Progenitor cell of endocrine pancreas (in vitro differentiated cells): ENCODE measurements at places on chromosomes 4 and X.

DNA sequence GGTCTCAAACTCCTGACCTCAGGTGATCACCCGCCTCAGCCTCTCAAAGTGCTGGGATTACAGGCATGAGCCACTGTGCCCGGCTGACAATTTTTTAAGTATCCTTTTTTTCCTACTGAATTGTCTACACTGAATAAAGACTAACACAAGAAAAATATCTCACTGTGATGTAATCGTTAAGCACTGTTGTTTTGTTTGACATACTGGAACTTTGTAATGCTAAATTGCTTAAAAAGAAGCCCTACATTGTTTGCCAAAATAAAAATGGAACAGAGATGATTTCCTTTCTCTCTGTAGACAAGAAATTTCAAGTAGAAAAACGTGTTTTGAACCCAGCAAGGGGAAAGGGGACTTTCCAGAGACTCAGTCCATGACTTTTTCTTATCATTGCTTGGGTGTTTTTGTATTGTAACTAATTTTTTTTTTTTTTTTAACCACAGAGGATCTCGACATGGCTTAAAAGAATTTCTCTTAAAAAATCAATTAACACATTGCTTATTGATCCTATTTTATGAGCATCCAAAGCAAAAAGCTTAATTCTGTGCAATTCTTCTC, 74.9 kb downstream of the TMEM156 start:
- no peak for DNase-seq

DNA sequence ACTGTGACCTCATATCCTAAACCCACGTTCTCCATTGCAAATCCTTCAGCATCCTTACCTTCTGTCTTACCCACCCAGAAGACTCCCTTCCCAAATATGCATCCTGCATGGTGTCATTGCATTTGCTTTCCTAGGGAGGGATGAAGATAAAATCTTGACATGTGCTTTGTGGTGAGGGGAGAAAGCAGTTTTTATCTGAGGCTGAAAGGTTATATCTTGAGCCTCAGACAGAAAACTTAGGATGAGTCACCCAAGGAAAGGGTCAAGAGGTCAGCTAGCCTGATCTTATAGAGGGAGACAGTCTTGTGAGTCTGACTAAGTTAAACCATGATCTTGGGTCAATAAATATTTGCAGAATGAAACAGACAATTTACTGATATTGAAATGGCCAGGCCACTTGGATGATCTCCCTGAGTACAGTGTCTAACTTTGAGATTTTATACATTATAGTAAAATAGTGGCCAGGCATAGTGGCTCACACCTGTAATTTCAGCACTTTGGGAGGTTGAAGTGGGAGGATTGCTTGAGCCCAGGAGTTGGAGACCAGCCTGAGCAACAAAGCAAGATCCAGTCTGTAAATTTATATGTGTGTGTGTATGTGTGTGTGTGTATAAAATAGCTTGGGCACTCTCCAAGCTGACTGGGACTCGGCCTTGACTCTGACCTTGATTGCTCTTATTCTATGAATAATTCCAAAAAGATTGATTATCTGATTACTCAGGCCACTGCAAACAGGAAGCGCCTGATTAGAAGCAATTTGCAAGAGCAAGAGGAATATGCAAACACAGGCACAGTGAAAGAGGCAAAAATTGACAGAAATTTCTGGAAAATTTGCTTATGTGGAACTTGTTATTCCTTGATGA, 15.4 kb upstream of the FAM9C start:
- DNase-seq: no peak

DNA sequence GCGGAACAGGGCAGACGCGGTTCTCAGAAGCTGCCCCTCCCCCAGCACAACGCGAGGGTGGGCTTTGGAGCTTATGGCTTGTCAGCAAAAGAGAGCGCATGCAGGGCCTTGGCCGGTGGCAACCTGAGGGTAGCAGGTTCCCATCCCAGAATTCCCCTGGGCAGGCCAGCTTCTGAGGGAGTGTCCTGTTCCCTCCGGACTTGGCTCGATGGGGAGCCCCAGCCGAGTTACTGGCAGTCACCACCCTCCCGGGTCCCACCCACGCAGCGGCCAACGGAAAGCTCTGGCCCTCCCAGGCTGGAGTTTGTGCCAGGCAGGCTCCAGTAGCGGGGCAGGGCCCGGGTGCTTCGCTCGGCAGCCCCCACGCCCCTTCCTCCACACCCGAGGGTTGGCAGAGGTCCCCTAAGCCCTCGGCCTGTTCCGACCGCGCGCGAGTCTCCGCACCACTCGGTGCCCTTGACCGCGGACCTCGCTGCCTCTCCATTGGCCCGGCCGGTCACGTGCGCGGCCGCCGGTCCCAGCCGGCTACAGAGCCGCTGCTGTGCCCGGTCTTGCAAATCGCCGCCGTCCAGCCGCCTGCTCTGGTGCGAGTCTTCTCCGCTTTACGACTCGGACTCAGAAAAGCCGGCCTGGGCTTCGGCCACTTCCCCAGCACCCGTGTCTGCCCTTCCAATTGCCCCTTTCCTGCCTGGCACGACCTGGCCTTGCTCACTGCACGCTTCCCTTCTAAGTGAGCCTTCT, 20.9 kb upstream of the MTM1 start:
- DNase-seq: peak; percentile 38

DNA sequence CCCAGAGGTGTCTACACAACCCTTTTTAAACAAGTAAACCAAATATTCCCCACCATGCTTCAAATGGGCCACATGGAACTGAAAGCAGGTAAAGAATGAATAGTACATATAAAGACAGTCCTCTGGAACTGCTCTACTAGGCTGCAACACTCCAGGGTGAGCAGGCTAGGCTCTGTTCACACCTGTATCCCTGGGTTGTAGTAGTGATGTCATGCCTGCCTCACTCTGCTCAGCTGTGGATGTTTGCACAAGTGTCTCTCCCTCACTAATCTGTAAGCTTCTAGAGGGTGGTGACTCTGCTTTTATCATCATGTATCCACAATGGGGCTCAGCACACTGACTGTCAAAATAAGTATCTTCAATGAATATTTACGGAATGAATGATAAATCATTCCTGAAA, 20.4 kb downstream of the LEF1 start:
- DNase-seq: no peak

DNA sequence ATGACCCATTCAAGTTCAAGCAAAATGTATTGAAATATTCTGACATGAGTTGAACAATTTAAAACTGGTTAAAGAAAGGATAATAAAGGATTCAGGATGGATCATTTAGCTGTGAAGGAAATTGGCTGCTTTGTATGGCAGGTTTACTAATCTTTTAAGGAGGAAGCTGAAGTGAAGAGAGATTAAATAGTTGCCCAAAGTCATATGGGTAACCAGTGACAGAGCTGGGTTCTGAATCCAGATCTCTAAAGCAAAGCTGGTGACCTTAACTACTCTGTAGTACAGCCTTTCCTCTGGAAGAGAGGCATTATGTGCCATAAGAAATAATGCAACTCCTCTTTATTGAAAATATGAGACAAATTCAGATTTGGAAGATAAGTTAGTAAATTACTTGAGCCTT, 22.8 kb downstream of the FHIP1A start:
- DNase-seq: no peak

GRCh38 chr4:56657818-56658217, 23.3 kb downstream of the HOPX start:
- DNase-seq: no peak

GRCh38 chrX:24610516-24610915, 36.6 kb downstream of the PCYT1B start:
- no peak for DNase-seq

DNA sequence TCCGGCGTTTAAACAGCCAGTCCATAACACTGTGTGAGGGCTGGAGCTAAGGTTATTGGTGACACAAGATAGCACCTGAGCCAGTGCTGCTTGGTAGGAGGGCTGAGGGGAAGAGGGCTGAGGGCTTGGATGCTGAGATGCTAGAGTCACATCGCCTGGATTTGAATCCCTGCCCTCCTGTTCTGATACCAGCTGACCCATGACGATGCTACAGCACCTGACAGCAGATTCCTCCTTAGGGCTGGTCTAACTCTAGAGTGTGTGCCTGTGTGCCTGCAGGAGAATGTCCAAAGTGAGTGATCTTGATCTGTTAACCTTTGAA, 102.5 kb downstream of the PTTG2 start:
- no peak for DNase-seq

DNA sequence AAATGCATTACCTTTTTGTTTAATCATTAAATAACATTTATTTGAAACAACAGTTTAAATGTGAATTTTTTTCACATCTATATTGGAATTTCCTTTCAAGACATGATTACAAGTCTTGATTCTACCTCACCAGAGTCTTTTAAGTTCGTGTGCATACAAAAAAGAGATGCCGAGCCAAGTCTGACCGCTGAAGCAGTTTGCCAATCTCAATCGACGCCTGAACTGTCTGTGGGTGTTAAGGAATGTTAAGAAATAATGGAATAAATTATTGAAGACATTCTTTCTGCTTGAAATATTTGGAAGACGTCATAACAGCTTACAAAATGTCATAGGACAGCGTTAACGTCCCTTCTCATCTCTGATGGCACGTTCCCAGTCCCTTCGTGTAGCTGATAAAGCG, 27.9 kb upstream of the TNIP3 start:
- DNase-seq: no peak

- no peak for DNase-seq
These were observed 24.6 kb upstream of the FGFR3 start for GRCh38 chr4:1768367-1769034.

- DNase-seq: no peak
These were observed 33.7 kb downstream of the AFF1 start for GRCh38 chr4:86968547-86968946.

DNA sequence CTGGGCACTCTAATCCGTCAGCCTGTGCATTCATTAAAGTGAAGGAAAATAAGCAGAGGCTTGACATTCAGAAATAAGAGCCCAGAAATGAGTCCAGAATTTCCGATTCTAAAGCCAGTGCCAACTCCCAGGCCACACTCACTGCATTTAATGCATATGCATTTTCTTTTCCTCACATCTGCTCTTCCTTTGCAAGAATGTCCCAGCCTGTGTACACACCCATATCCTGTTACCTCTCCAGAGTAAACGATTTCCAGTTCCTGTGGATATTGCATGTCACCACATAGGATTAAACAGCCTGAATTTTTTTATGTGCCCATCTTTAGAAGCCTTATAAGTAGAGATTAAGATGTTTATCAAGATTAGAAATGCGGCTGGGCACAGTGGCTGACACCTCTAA, 27.5 kb downstream of the ARX start:
- no peak for DNase-seq

DNA sequence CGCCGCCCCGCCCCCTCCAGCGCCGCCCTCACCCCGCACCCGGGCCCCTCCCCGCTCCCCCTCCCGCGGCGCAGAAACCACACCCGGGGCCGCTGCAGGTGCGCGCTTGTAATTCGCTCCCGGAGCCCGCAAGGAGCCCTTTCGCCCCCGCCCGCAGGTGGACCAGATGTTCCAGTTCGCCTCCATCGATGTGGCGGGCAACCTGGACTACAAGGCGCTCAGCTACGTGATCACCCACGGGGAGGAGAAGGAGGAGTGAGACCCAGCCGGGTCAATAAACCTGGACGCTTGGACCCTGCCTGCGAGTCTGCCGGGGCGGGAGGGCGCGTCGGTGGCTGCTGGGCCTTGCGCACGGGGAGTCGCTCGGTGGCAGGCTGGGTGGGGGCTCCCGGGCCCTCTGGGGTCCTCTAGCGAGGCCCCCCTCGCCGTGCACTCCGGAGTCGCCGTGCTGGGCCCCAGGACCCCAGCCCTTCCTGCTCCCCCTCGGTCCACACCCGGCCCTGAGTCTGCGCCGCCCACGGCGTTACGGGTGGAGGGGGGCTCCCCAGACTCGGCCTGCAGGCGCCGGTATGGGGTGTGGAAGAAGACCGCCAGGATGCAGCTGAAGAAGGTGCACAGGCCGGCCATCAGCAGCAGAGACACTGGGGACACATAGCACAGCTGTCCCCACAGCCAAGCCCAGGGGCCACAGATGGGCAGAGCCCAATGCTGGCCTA, 7.1 kb downstream of the SLC49A3 start:
- DNase-seq: no peak

- DNase-seq: no peak
These were observed 44.6 kb upstream of the VEGFC start for GRCh38 chr4:176837169-176837895.

DNA sequence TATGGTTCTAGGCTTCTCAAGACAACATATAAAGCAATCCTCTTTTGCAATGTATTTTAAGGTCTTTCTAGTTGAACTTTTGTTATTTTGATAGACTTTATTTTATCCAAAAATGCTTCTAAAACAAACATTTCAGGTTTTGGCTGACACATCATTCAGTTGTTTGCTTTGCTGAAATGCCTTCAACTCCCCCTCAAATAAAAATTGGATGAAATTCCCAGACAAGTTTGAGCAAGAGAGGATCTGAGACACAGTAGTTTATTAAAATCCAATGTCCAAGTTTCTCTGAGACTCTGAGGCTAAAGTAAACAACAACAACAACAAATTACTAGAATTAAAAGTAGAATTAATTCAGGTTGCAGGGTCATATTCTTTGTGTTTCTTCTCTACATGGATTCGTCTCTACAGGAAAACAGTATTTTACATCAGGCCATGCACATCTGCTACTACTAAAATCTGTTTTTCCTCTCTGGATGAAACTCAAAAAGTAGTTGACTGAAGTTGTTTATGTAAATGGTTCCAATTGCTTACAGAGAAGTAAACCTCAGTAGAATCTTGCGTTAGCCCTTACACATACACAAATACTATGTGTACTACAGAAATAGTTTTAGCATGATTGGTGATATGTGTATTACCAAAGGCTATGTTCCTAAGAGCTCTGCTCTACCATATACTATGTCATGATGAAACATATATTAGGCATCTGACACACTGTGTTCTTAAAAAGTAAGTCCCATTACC, 64.9 kb downstream of the PRSS12 start:
- DNase-seq: no peak

DNA sequence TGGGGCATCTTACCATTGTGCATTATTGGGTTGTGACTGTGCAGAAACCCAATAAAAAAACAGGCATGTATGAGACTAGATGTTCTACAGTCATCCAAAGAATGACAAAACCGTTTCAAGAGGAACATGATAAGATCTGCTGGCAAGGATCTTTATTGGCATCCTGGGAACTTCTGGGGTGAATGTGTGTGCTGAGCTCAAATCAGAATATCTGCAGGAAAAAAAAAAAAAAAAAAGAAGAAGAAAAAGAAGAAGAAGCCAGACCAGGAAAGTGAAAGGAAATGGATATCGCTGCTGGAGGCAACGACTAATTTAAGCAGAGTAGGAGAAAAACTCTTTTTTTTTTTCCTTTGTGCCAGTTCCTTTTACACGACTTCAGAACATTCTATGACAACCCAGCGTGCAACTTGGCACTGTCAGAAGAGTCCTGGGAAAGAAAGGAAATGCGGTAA, 484.2 kb upstream of the BOD1L1 start:
- DNase-seq: no peak

DNA sequence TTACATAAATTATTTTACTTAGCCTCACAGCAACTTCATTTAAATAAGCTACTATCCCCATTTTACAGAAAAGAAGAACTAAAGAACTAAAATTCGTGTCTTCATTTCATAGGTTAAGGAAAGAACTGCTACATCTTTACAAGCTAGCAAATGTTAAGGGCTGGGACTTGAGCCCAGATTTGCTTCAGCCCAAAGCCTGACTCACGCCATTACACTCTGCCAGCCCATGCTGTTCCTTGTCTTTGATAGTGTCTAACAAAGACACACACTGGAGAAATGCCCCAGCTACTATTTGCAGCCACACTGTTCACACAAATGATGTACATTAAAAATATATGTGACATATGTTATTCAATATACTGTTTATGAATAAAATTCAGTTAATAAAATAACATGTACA, 29.0 kb upstream of the ERVMER34-1 start:
- no peak for DNase-seq
